ENCODE measurements at places on chromosomes 5 and 9. TPM values are rescaled to one million over a fixed set of nuclear protein-coding genes. Genes with fewer than 3 reads are reported as not detected.
A peak's percentile ranks its signal among the peaks of the same experiment; 100 is the strongest.

GRCh38 chr5:34854459-34855174, 15.7 kb downstream of the TTC23L start:
- no peak for DNase-seq

- no peak for DNase-seq
These were observed 26.3 kb upstream of the CFAP95 start for GRCh38 chr9:69794356-69794755.

DNA sequence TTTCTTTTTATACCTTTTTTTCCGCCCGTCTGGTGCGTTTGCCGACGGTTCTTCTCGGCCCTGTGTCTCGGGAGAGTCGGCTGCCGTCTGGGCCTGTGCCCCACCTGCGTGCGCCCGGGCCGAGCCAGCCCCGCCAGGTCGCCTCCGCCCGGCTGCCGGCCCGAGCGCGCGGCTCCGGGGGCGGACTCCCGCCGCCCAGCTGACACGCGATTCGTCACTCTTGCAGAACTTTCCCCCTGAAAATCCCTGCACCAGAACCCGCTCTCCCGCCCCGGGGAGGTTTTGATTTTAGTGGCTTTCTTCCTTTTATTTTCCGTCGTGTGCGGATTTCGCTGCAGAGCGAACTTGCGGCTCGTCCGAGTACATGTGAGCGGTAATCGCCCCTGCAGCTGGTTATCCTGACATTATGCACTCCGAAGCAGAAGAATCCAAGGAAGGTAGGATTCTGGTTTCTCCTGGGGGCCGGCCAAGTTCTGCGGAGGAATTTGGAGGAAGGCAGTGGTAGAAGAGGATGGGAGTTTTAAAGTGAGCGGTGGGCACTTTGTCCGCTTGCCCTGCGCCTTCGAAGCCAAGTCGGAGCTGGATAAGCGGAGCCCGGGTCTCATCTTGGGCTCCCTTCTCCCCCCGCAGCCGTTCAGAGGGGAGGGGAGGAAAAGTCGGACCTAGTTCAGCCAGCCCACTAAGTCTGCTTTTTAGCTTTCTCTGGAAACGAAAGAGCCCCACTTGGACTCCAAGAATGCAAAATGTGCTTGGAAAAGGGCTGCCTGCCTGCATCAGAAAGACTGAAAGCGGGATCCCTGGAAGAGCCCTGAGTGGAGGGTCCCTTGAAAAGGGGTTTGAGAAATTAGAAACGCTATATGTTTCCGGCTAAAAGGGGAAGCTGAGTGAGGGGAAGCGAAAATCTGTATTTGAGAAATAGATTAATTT, at the start of gene TNFAIP8:
Gene TNFAIP8 (plus strand): TSS at position 335 of the 927 bp plus-strand sequence. CDS start 72 bp downstream, at position 407.
- peak; percentile 59 for DNase-seq

Gene ENTREP1
- total RNA-seq = 21.3 TPM

- no peak for DNase-seq
These were observed 71.1 kb upstream of the HSPB3 start for GRCh38 chr5:54384356-54384933.

GRCh38 chr5:2708751-2709150, 42.7 kb downstream of the IRX2 start:
- DNase-seq = no peak

Gene TAS2R1
- not detected for total RNA-seq

Gene SLC25A48
- 0.66 TPM for total RNA-seq

DNA sequence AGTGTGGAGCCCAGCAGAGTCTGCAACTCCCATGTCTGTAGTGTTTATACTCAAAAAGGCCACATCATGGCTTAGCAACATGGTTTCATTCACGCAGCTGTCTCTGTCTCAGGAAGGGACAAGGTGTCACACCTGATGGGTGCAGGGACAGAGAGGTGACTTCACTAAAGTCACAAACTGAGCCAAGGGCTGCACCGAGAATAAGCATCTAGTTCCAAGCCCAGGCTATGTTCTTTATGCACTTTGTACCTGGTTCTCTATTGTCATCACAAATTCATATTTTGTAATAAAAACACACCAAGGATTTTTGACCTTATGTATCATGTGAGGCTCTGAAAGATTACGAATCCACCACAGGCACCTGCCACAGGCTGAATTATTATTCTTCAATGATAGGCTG, 64.9 kb upstream of the STK32A start:
- DNase-seq = no peak

DNA sequence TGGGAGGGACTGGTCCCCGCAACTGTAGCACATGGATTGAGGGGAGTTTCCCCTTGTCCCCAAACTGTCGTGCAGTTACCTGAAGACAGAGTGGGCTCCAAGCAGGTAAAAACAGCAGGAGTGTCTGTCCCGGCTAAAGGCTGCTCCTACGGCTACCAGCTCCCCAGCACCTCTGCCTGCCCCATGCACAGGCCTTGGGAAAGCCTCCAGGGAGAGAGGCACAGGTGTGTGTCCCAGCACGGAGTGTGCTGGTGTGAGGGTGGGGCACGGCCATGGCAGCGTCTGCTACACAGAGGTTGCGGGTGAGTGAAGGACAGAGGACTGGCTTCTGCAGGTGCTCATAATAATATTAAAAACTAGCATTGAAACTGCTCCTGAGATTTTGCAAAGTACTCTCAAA, 30.4 kb downstream of the STC2 start:
- no peak for DNase-seq

DNA sequence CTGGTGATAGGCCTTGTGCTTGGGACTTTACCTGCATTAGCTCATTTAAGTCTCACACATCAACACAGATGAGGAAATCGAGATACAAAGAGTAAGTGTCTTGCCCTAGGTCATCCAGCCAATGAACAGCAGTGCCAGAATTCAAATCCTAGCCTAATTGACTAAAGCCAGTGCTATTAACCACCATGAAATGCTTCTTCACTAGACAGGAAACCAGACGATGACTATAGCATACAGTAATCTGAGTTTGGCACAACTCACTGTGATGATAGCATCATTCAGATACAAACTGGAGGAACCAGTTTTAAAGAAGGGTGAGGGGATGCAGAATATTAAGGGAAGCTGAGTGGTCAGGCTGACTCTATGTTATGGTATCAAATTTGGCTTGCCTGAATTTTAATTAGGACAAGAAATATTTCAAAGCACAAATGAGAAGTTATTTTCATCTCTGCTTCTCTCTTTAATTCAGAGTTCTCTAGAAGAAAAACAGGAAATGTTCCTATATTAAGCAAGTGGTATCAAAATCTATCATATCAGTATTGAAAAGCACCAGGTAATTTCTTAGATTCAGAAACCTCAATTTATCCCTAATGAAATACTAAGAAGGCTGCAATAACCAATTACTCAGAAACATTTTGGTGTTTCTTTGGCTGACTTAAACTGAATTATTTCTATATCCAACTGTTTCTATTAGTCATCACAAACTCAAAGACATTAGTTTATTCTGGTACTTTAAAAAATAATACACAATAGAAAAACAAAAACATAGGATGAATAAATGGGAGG, 147.0 kb upstream of the RASA1 start:
- DNase-seq = no peak
